ENCODE measurements at places on chromosomes 5 and 9.

GRCh38 chr9:92440751-92441046, 16.4 kb upstream of the OMD start:
- no peak for DNase-seq

DNA sequence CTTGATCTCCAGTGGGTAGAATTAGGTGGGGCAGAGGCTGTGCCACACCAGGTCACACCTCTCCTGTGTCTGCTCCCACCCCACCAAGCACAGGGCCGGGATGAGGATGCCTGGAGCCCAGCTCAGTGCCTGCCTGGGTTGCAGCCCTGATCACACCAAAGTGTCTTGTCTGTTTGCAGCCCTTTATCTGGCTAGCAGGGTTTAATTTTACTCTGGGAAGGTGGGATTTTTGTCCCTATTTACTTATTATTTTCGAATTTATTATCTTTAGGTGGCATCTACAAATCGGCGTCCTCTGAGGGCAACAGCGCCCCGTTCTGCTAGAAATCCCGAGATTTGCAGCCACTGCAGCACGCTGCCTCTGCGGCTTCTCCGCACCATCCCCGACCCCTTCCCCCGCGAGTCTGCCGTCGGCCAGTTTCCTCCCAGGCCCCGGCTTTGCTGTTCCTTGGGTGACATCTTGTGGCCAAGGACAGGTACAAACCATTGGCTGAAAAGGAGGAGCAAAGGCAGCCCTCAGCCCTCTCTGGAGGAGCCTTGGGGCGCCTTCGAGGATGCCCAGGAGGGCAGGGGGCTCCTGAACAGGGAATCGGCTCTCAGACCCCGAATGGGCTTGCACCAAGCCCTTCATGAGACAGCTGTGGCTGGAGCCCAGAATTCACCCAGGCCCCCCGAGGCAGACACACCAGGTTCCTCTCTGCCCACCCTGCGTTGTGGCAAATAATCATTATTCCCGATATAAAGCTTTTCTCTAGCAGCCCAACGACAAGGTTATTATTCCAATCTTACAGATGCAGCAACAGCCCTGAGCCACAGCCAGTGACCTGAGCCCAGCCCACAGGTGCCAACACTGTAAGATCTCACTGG, 113.0 kb downstream of the GAPVD1 start:
- peak; percentile 76 for DNase-seq

DNA sequence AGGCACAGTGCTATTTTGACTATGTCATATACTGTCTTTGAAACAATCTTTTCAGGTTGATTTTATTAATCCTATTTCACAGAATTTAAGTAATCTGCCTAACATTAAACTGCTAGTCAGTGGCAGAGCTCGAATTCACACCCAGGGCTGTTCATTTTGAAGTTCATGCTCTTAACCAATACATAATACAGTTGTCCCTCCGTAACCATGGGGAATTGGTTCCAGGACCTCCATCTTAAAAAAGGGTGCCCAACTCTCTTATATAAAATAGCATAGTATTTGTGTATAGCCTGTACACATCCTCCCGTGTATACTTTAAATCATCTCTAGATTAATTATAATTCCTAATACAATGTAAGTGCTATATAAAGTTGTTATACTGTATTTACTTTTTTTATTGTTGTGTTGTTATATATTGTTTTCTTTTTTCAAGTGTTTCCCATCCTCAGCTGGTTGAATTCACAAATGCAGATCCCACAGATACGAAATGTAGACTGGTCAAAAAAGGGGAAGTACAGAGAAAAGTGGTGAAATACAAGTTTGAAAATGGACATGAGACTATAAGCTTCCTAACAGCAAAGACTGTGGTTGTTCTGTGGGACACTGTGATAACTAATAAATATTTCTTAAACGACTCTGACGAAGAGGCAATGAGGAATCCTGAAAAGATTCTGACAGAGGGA, 18.3 kb downstream of the RFX3 start:
- no peak for DNase-seq

DNA sequence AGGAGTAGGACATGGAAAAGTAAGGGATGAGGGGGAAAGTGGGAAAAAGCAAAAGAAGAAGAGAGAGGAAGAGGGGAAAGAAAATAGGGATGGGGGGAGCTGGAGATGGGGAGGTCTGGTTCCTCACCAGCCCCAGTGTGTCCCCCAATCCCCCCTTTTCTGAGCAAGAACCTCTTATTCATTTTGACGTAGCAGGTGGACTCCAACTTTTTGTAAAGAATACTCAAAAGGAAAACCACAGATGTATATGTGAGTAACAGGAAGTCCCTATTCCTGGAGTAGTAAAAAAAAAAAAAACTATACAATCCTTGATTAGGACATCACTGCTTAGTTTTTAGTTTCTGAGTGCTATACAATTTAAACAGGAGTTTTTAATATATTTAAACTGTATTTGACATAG, 3.9 kb upstream of the CFAP95 start:
- DNase-seq, result no peak

GRCh38 chr9:21904776-21905175, 89.4 kb downstream of the CDKN2A start:
- DNase-seq, result no peak

DNA sequence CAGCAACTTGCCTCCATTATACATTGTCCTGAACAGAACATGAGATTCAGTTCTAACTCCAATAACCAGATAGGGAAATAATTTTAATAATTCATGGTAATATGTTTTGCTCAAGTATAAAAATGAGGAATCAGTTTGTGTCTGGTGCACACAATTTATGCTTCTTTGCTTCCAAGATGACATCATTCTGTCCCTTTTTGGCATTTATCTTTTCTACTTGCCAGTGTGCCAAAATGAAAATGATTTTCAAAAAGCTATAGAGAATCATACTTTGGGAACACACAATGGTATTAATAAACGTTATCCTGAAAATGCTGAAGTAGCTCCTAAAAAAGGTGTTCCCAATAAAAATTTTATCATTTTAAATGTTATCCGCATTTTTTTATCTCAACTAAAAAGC, 519.0 kb downstream of the CAAP1 start:
- no peak for DNase-seq

DNA sequence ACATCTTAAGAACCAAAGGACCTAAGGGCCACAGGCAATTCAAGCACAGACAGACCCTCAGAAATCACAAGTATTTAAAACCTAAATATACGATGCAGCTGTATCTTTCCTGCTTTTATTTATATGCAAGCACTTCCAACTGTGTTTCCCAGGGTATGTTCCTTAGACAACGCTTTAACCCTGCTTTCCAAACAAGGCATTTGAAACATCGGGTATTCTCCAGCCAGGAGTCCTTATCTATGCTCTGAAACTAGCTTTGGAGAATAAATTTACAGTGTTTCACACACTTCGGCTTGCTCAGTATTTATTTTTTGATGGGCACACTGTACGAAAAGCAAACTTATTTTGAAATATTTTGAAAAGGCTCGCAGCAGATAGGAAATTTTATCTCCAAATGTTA, 13.5 kb downstream of the NR6A1 start:
- DNase-seq, result no peak

GRCh38 chr9:33197279-33198152, 30.4 kb upstream of the B4GALT1 start:
- no peak for DNase-seq

DNA sequence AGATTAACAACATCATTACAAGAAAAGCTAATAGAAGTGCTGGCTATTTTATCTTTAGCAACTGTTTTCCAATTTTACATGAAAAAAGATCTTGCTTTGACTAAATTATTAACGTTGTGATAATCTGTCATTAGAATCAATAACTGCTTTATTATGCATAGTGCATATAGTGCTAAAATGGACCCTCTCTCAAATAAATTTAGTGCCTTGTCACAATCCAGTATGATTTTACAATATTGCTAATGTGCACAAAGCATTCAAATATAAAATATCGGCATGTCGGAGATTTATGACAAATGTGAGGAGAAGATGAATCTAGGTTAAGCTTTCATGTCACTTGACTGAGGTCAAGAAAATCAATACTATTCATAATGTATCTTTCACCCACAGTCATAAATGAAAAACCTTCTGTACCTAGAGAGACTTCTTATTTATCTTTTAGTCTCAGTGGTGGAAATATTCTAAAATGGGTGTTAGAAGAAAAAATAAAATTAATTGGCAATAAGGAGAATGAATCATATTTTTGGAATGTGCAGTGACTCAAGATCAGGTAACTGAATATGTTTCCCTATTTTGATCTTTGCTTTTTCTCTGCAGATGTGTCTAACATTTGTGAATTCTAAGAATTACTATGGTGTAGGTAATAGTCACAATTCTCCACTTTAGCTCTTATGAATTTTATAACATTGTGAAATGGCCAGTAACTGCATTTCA, 672.9 kb upstream of the GRAMD2B start:
- no peak for DNase-seq

- DNase-seq, result no peak
Observed at GRCh38 chr9:85009251-85009650, 339.7 kb downstream of the NTRK2 start.

DNA sequence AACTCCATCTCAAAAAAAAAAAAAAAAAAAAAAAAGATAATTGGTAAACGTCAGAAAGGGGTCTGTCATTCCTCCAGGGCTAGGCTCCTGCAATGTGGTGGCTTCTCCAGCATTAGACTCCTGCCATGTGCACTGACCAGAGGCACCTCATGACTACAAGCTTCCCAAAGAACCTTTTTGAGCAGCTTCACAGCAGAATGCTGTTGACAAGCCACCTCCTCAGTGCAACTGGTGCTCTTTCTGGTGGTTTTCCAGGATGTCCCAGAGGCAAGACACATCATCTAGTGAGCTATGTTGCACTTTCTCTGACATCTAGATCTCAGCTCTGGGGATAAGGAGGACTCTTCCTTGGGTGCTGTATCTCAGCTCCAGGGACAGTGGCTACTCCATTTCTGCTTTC, 11.6 kb downstream of the RPL37 start:
- no peak for DNase-seq

DNA sequence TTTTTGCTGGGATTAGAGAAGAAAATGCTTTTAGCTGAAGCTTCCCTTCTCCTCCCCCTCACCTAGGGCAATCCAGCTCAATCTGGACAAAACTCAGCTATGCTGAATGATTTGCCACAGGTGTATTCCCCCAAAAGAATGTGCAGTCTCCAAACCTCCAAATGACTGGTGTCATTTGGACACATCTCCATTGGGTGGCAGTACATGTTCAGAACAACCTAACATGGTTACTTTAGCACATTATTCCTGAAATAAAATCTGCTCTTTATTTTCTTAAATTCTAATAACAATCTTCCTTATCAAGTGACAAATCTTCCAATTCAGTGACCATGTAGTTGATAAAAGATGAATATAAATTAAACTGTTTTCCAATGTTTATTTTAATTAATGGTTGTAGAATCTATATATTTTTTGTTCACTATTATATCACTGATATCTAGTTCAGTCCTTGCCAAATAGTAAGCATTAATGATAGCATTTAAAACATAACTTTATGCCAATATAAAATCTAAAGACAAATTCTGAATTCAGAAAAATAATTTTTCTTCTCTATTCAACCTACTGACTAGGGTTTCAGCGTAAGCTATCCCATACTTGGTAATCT, 61.3 kb upstream of the MOCS2 start:
- DNase-seq, result no peak

GRCh38 chr5:1718669-1719068, 81.0 kb downstream of the MRPL36 start:
- DNase-seq, result no peak

DNA sequence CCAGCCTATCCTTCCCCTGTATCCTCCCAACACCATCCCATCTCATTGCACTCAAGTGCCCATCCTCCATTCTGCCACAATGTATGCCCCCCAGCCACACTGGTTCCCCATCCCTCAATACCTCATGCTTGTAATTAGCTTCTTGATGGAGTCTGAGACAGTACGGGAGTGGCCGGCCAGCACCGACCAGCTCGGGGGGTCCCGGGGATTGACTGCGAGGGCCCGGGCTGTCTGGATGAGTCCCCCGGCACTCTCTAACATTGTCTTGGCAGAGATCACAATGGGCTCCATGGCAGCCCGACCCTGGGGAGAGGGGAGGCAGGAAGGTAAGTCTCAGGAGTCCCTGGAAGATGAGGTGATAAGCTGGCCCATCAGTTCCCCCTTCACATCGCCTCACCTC, 17.2 kb upstream of the TPM2 start:
- DNase-seq, result no peak

DNA sequence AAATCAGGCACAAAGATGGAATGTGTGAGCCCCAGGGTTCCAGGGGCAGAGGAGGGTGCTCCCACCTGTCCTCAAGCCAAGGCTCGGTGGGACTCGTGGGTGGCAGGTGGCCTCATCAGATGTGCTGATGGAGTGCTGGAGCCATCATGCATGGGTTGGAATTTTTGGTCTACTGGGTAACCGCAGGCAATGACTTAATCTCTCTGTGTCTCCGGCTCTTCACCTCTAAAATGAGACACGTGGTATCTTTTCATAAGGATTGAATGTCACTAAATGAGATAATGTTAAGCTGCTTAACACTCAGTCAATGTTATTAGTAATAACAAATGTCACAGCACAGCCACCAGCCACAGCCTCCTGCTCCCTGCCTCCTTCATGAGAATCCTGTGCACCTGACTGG, 245.5 kb downstream of the HSPA4 start:
- DNase-seq, result no peak

DNA sequence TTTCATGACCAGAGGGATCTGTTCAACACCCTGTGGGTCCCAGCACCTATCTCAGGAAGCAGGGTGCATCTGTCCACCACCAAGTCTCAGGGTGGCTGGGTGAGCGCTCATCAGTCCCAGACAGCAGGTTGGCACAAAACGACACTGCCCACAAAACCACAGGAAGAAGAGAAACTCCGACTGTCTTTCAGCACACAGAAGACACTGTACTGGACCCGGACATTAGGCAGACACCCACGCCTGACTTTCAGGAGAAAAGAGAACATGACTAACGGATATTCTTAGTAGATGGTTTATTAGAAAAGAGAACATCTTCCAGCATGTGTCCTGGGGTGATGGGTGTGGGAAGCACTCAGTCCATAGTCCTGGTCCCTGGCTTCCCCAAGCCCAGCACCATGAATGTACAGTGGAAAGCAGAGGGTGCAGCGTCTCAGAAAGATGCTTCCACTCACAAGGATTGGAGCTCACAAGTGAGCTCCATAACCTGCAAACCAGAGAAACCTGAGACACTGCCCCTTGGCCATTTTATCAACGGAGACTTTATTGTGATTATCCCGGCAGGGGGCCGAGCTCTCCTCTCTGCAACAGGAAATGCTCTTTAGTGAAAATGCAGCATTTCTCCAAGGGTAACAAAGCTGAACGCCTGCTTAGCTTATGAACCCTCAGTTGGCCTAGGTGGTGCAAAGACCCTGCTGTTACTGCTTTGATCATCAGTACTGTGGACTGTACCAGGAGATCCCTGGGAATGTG, 35.8 kb upstream of the LCP2 start:
- peak; percentile 81 for DNase-seq

GRCh38 chr5:80072103-80073073, 37.2 kb downstream of the THBS4 start:
- no peak for DNase-seq

GRCh38 chr9:18820566-18821095, 212.4 kb downstream of the SAXO1 start:
- no peak for DNase-seq

GRCh38 chr5:72167804-72168203, 60.5 kb downstream of the MAP1B start:
- no peak for DNase-seq
